ENCODE measurements at places on chromosomes 11 and 22. TPM values are rescaled to one million over a fixed set of nuclear protein-coding genes. Genes with fewer than 3 reads are reported as not detected.

KRTAP5-2 gene
- not detected for polyA plus RNA-seq

CRYAB gene
- not detected for polyA plus RNA-seq

INPP5J gene
- 9.4 TPM for polyA plus RNA-seq

CCT8L2 gene
- not detected for polyA plus RNA-seq

SYT7 gene
- 14.0 TPM for polyA plus RNA-seq

RIC3 gene
- 103 TPM for polyA plus RNA-seq

LYVE1 gene
- polyA plus RNA-seq = not detected

SAA2 gene
- not detected for polyA plus RNA-seq

OR8G1 gene
- not detected for polyA plus RNA-seq

C11orf16 gene
- not detected for polyA plus RNA-seq

AAMDC gene
- polyA plus RNA-seq = 9.7 TPM

ZDHHC24 gene
- 14.9 TPM for polyA plus RNA-seq

PKNOX2 gene
- polyA plus RNA-seq = 1.2 TPM

ST14 gene
- polyA plus RNA-seq = not detected

CWF19L2 gene
- polyA plus RNA-seq = 4.3 TPM

HBE1 gene
- not detected for polyA plus RNA-seq

ASPHD2 gene
- 18.7 TPM for polyA plus RNA-seq

VPREB1 gene
- not detected for polyA plus RNA-seq

TMEM121B gene
- polyA plus RNA-seq = 15.8 TPM

AIFM3 gene
- polyA plus RNA-seq = 1.1 TPM

TEX54 gene
- polyA plus RNA-seq = not detected

BIK gene
- 3.1 TPM for polyA plus RNA-seq

GALNT18 gene
- polyA plus RNA-seq = 8.1 TPM

GPHA2 gene
- polyA plus RNA-seq = not detected

PRAME gene
- not detected for polyA plus RNA-seq

FREY1 gene
- not detected for polyA plus RNA-seq

RASGRP2 gene
- polyA plus RNA-seq = 13.9 TPM

BRSK2 gene
- polyA plus RNA-seq = 58.2 TPM

CCDC87 gene
- 0.48 TPM for polyA plus RNA-seq

GP1BB gene
- 40.7 TPM for polyA plus RNA-seq

TBC1D10A gene
- 11.9 TPM for polyA plus RNA-seq

OR10AG1 gene
- not detected for polyA plus RNA-seq
